Endothelial cell of umbilical vein (primary cell): ENCODE measurements at places on chromosomes 2 and 18. TPM values are rescaled to one million over a fixed set of nuclear protein-coding genes. Genes with fewer than 3 reads are reported as not detected.

GRCh38 chr2:70468878-70469277, 84.7 kb downstream of the TGFA start:
- DNase-seq, result no peak

DNA sequence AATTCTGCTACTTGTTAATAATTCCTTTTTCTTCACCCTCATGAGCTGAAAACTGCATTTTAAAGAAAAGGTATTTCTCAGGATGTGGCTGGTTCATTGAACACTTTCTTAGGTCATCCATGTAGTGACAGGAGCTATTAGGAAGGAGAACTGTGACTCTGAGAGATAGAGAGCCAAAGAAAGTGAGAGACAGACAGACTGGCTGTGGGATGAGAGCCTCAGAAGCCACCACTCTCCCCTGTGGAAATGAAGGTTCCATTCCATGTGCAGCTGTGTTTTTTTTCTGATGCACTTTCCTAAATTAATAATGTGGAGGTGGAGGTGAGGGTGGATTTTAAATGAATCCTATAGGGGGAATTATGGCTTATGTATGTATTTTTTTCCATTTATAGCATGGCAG, 113.3 kb downstream of the FAM210A start:
- DNase-seq, result no peak

DNA sequence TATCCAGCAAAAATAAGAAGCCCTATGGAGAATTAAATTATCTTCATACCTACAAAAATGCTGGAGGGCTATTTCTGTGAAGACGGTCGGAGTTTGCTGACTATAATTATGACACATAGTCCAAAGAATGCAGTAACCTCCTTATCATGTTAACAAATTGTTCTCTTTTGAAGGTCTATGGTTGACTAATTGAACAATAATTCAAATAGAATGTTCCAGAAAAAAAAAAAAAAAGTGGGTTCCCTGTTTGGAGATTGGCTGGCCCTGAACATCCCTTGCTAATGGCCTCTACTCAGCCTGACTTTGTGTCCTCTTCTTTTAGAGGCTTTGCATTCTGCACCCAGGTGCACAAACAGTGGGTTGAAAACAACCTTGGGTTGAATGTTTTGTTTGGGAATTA, 82.8 kb upstream of the CCBE1 start:
- DNase-seq, result peak; percentile 2

DNA sequence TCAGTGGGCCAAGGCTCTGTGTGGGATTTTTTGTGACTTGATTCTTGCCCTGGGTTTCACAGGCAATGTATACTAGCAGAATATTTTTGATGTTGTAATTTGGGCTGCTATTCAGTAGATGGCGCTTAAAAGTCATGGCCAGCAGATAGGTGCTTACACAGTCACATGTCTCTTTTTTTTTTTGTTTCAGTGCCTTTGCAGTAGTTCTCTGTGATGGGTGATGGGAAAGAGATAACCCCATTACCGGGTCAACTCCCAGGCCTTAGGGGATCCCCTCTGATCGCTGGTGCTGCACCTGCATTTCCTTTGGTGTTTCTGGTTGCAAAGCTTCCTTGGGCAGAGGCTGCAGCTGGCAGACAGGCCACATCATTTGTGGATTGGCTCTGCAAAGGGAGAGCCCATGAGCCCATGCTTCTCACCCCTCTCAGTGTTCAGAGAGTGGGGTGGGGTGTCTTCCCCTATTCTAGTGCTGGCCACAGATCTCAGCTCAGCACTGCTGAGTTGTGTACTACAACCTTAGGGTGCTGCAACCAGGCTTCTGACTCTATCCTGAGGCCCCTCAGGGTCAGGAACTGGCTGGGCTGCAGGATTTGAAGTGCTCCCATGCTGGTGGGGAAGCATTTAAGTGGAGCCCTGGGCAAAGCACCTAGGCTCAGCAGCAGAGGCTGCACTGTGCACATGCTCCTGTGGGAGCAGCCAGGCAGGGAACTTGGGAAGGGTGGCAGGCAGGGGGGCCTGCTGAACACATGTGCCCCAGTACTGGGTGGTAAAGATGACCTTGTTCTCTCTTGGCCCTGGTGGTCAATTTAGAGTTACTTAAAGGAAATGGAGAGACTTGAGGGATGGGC, 219.8 kb upstream of the SPHKAP start:
- DNase-seq, result no peak

GRCh38 chr18:13568443-13569392, 157.6 kb downstream of the FAM210A start:
- no peak for DNase-seq

- no peak for DNase-seq
These were observed 502.7 kb downstream of the CBLN2 start for GRCh38 chr18:72041313-72042032.

DNA sequence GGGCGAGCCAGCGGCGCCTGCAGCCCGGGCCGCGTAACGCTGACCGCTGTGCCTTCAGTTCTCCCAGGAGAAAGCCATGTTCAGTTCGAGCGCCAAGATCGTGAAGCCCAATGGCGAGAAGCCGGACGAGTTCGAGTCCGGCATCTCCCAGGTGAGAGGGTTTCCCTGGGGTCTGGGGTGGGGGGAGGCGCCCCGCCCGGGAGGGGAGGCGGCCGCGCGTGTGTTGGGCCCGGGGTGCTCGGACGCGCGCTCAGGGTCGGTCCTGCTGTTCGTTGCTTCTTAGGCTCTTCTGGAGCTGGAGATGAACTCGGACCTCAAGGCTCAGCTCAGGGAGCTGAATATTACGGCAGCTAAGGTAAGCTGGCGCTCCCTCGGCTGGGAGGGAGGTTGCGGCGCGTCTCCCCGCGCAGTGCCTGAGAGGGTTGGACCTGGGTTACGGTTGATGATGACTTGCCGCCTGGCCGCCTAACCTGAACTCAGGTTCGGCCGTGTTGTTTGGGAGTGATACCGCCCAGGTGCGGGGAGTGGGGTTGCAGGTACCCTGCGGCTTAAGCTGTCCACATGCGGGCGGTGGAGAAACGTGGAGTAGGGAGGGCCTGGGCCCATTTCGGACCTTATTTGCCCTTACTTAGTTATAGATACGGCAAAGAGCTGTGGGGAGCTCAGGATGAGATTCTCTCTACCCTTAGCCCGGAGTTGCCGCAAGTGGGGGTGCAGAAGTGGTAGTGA, 638 bp downstream of the RPS7 start:
- peak; percentile 27 for DNase-seq

- DNase-seq, result no peak
These were observed 23.7 kb upstream of the SLC35F6 start for GRCh38 chr2:26740346-26740745.

DNA sequence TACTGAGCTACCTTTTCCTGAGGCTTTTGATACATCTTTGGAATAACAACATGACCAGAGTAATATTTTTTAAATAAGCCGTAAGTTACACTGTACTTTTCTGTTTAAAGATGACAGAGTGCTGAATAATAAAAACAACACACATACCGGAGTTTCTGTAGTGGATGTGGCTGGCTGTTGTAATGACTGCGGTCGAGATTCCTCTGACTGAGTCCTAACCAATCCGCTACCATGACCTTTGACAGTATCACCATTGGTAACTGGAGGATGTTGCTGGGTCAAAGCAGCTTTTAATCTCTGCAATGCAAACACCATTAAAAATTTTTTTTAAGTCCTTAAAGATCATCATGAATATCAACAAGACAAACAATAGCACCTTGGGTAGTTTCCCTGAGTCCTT, 70.7 kb downstream of the ATF2 start:
- DNase-seq, result no peak

DNA sequence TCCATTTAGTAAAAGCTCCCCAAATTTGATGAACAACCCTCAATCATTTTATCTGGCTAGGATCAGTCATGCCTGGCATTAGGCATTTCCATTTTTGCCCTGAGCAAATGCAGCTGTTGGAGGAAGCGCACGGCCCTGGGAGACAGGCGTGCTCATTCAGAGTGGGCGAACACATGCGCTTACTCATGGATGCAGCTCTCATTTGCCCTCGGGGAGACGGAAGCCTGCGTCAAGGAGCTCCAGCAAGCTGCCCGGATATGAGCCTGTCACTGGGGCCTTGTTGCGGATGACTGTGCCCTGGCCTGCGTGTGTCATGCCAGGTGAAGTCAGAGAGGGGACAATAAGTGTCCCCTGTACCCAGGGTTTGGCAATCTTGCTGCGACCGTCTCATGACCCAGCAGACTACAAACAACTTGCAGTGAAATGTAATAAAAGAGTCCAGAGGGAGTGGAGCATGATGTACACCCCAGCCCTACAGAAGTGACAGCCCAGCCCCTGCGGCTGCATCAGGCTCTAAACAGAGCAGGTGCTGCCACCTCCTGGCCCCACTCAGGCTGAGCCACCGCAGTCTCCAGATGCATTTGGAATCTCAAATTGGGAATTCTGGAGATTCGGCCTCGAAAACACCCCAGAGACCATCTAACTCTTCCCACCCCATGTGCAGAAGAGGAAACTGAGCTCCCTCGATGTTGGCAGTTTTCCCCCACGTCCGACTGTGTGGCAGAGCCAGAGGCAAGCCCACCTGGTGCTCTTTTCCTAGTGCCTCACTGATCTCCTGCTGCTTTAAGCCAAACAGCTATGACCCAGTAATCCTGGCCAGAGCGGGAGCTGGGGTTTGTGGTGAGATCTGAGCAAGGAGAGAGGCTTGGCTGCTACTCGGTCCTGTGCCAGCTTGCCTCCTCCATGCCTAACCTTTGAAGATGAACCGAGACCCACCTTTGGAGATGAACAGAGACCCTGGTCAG, 105.0 kb upstream of the ALK start:
- DNase-seq, result no peak

DNA sequence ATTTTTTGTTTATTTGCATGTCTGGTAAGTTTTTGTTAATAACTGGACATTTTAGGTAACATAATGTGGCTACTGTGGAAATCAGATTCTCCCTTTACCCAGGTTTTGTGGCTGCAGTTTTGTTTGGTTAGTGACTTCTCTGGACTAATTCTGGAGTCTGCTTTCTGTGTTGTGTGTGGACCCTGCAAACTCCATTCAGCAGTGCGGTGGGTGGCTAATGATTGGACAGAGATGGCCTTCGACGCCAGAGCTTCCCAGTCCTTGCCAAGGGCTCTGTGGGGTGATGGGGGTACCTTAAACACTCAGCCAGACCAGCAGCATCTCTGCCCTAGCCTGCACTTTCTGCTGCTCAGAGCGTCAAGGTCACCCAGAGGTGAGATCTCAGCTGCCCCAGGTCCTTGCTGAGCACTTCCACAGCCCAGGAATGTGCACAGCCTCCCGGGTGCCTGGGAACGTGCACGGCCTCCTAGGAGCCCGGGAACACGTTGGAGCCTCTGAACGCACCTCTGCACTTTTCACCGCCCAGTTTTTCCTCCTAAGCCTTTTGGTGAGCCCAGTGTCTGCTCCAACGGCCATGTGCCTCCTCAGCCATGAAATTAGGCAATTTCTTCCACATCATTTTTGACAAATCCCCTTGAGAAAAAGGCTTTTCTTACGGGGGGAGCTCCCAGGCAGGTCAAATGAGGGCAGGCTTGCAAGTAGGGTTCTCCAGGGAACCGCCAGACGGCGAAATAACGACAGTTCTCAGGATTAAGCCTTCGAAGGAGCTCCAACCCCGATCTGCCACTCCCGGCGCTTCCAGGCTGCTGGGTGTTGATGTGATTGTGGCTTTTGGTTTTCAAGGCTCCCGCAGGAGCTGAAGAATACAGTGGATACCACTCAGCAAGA, 35.2 kb upstream of the KLF11 start:
- DNase-seq, result no peak

GRCh38 chr18:59359576-59359952, 499 bp upstream of the LMAN1 start:
- DNase-seq, result no peak

GRCh38 chr2:161426922-161427663, 11.0 kb downstream of the TBR1 start:
- DNase-seq, result peak; percentile 39

GRCh38 chr18:72869226-72870185, 1.7 kb upstream of the NETO1 start:
- no peak for DNase-seq

DNA sequence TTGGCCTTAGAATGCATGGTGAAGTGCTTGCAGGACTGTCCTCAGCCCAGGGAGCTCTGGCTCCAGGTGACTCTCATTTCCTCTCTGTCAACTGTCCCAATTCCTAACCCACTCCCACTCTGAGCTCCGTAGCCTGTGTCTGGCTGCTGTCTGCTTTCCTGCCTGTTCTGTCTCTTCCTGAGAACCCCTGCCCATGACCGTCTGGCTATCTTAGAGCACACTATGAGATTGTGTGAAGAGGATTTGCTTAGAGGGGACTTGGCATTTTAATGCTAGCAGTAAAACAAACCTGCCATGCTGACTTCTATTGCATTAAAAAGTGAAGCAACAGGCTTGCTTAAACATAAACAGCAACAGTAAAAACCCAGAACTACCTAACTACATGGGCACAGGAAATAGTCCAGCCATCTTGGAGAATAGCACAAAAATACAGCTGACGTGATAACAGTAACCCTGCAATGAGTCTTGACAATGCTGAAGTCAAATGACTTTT, 234.7 kb downstream of the PRKCE start:
- no peak for DNase-seq

- DNase-seq, result peak; percentile 82
These were observed 170.5 kb downstream of the FMNL2 start for GRCh38 chr2:152505495-152505906.

GRCh38 chr2:31810200-31810917, 200.4 kb downstream of the MEMO1 start:
- DNase-seq, result no peak

DNA sequence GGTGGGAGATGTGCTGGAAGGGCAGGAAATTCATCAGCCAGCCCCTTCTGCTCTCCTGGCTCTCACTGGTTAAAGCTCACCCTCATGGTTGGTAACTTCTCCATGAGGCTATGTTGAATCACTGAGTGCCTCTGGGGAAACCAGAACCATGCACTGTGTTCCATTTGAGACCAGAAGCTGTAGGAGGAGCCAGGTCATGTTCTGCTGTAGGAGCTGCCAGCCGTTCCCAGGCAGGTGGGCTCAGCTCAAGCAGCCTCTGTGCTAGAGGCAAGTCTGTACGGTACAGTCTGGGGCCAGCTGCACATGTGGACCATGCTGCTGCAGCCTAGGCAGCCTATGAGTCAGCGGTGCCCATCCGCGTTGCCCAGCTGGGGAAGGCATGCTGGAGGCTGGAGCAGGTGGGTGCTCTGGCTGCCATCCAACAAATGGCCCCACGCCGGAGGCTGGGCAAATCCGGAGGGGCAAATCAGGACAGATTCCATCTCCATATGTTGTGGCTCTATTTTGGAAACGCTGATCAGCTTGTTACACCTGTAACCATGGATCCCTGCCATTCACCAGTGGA, 22.0 kb upstream of the KCNF1 start:
- DNase-seq, result no peak

- DNase-seq, result no peak
These were observed 40.5 kb downstream of the ABCG8 start for GRCh38 chr2:43879261-43879660.

DNA sequence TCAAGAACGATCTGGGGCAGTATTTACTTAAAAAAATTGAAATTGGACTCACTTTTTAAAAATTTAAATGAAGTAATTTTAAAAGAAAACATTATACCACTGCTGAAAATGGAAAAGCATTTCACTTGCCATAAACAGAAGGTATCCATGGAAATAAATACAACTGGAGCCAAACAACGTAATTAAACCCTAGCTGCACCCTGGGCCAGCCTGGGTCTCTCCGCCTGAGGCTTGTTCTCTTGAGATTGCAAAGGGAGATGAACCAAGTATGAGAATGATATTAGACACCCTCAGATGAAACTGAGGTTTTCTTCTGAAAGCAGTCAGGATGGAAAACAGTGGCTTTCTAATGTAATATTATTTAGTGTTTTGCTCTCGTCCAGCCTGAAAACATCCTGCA, 264.4 kb downstream of the KCNE4 start:
- no peak for DNase-seq

GRCh38 chr2:150621526-150622213, 134.2 kb upstream of the RND3 start:
- DNase-seq, result peak; percentile 86

Gene CFC1
- total RNA-seq, result not detected in 2 replicates

Gene TEKT4
- not detected in 2 replicates for total RNA-seq

Gene ALPP
- total RNA-seq, result not detected in 2 replicates

Gene CD8A
- total RNA-seq, result not detected in 2 replicates
